Renal cortical epithelial cell (primary cell): ENCODE measurements at places on chromosomes 4 and X.
A peak's percentile ranks its signal among the peaks of the same experiment; 100 is the strongest.

- DNase-seq: no peak
Observed at GRCh38 chrX:46676399-46677356, 82.2 kb downstream of the SLC9A7 start.

GRCh38 chr4:103996637-103997036, 276.9 kb upstream of the TACR3 start:
- DNase-seq: peak; percentile 96

DNA sequence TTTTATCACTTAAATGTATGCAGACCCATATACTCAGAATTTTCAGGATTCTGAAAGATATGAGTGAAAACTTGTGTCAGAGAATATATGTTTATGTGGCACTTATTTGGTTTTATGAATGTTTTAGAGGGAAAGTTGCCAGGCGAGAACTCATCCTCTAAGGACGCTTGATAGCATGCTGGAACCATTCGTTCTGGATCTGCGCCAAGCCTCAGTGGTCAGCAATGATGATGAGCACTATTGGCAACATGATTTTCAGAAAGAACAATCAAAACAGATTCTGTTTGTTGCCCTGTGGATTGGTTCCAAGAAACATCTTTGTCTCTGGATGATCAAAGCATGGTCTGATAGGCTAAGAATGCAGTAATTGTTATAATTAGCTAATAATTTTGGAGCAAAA, 32.1 kb upstream of the RAPGEF2 start:
- peak; percentile 53 for DNase-seq

DNA sequence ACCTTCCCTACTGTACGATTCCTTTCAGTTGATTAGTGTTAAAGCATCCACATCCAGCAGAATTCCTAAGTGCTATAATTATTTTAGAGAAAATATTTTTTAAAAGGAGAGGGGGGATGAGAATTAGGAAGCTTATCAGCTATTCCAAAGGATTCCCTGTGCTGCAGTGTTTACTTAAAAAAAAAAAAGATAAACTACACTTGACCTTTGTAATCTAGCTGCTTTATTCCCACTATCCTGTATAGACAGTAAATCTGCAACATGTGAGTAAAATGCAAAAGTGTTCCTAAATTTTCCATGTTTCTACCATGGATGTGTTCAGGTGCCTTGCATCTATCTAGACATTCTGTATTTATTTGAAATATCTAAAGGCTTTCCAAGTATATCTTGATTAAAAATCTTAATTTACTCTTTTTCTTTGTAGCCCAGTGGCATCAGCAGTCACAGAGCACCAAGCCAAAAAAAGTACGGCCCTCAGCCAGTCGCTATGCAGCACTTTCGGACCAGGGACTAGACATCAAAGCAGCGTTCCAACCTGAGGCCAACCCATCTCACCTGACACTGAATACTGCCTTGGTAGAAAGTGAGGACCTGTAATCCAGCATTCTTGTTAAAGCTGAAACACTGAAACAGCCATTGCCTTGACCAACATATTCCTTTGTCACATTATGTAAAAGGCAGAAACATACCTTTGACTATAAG, 84.1 kb downstream of the CBR4 start:
- no peak for DNase-seq

DNA sequence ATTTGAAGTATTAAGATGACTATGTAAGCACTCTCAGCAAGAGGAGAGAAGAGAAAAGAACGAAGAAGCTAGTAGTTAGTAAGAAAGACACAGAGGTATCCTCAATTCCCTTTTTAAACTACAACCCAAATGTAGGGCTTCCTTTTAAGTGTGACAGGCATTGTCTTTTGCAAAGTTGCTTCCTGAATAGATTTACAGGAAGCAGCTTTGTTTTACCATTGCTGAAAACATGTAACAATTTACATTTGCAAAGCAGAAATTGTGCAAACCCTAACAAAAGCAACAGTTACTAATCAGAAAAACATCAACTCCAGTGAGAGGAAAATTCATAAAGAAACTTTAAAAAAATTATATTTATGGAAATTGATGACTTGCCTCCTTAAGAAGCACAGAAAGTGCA, 96.4 kb downstream of the FAM13A start:
- no peak for DNase-seq

GRCh38 chr4:74968456-74969164, 35.7 kb downstream of the PARM1 start:
- no peak for DNase-seq

DNA sequence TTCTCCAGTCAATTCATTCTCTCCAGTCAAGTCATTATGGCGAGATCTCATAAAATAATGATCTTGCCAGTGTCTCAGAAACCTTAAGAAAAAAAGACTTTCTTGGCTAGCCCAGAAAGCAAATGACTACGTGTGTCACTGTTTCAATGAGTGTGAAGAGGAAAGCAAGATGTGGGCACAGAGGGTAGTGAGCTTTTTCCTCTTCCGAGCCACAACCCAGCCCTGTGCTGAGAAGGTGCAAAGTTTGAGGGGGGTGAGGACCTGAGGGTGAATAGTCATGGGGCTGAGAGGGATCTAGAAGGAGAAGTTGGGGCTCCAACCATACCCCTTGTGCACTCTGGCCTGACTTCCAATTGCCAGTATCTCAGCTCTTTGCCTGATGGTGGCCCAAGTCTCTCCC, 85.6 kb upstream of the EGFL6 start:
- DNase-seq: no peak

DNA sequence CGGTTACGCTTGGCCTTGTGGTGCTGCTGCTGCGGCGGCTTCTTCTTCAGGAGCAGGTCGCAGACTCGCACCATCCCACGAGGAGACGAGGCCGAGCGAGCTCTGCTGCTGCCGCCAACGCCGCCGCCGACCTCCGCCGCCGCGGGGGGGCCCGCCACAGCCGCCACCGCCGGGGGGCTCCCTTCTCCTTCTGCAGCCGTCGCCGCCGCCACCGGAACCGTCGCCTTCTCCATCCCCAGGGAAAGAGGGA, 237 bp downstream of the ANKRD17 start:
- no peak for DNase-seq
